ENCODE measurements at places on chromosomes 3 and 15.

- peak; percentile 13 for DNase-seq
Observed at GRCh38 chr3:11155341-11156025, 1.2 kb downstream of the HRH1 start.

GRCh38 chr3:171592786-171593185 is 132.6 kb upstream of the TNIK start:
- no peak for DNase-seq

GRCh38 chr15:37701230-37701629 is 233.2 kb upstream of the TMCO5A start:
- no peak for DNase-seq

DNA sequence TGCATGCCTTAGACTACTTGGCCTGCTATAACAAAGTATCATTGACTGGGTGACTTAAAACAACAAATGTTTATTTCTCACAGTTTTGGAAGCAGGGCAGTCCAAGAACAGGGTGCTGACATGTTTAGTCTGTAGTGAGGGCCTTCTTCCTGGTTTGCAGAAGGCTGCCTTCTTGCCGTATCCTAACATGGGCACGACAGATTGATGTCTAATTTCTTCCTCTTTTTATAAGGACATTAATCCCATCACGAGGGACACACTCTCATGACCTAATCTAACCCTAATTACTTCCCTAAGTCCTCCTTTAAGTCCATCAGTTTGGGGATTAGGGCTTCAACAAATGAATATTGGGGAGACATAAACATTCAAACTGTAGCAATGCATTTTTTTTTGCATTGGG is 10.9 kb upstream of the GOLGA8B start:
- DNase-seq = no peak

DNA sequence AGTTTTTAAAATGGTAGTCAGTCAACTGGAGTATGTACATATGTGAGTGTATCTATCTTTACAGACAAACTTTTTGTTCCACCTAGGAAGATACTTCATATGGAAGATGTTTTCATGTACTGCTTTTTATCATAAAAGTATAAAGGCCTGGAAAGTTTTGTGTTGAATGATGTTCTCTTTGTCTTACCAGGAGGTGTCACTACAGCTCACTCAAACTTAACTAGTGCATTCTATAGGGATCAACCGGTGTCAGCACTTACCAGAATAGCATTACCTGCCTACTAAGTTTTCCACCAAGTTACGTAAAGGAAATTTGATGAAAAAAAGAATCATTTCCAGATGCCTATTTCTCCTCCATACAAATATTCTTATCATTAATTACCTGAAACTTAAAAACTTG is 522.6 kb upstream of the SEMA6D start:
- no peak for DNase-seq

GRCh38 chr3:32733631-32734229 is 48.7 kb downstream of the CNOT10 start:
- DNase-seq = no peak

DNA sequence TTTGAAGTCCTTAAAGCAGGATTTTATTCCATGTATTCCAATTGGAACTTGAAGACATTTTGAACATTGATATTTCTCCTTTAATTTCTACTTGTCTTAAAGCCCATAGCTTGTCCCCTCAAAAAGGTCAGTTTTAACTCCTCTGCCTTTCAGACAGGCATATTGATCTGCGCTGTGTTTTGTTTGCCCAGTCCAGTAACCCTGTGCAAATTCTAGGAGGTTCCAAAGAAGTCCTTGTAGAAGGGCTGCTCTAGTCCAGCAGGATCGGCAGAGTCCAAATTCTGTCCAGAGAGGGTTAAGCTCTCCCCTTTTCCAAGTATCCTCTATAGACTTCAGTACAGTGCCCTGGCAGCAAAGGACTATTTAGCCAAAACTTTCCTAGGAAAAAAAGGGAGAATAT is 105.6 kb upstream of the MANF start:
- no peak for DNase-seq

Data from NCI-H1092 treated with DMSO at 0.1 percent for 48 hours (cell line).